ENCODE measurements at places on chromosomes 4 and X. TPM values are rescaled to one million over a fixed set of nuclear protein-coding genes. Genes with fewer than 3 reads are reported as not detected.

ARHGAP6 gene
- total RNA-seq: 0.22 TPM

GRCh38 chr4:120994521-120994920 lies 72.0 kb upstream of the PRDM5 start:
- no peak for DNase-seq

GRCh38 chr4:4680758-4681157 lies 138.9 kb upstream of the STX18 start:
- DNase-seq: no peak

DNA sequence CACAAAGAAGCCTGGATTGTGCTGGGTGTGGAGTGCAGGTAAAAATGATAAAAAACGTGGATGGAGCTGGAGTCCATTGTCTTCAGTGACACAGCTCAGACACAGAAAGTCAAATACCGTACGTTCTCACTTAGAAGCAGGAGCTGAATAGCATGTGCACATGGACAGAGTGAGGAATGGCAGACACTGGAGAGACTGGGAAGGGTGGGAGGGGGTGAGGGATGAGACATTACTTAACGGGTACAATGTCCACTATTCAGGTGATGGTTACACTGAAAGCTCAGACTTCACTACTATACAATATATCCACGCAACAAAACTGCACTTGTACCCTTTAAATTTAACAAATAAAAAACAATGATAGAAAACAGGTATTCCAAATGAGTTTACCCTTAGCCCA lies 18.1 kb upstream of the IRAK1 start:
- DNase-seq: no peak

GRCh38 chr4:155220025-155220424 lies 11.6 kb downstream of the NPY2R start:
- DNase-seq: no peak

GRCh38 chr4:101083131-101083530 lies 264.2 kb downstream of the PPP3CA start:
- no peak for DNase-seq
